ENCODE measurements at places on chromosomes 2 and 18.

- DNase-seq = no peak
These were observed 8.2 kb upstream of the CCDC195 start for GRCh38 chr2:224724331-224724730.

DNA sequence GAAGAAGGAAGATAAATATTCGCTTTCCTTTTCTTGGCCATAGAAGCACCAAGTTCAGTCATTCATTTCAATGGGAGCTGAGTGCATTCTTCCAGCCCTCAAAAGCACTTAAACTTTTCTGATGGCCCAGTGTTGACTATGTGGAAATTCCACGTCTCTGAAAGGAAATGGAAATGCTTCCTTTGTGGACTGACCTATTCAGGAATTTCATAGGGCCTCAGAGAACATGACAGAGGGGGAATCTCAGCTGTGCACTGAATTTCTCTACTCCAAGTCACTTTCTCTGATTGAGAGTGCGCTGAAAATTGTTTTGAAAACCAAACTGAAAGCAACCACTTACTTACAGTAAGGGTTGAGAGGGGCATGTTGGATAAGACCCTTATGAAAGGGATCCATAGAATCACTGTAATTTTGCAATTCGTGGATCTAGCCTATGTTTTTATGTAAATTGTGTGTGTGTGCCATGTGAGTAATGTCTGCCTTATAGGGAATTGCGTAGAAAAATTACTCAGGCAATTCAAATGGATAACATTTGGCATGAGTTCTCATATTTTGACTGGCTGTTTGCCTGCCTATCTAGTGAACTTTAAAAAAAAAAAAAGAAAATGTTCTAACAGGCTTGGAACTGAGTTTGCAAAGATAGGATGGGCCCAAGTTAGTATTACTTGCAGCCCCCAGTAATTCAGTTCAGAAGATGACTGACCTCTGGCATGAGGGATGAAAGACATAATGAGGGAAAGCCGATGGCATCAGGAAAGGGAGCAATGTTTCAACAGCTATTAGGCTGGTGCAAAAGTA lies 437.0 kb downstream of the PTPRM start:
- DNase-seq = no peak

GRCh38 chr18:57527556-57528229 lies 58.8 kb downstream of the FECH start:
- DNase-seq = no peak

DNA sequence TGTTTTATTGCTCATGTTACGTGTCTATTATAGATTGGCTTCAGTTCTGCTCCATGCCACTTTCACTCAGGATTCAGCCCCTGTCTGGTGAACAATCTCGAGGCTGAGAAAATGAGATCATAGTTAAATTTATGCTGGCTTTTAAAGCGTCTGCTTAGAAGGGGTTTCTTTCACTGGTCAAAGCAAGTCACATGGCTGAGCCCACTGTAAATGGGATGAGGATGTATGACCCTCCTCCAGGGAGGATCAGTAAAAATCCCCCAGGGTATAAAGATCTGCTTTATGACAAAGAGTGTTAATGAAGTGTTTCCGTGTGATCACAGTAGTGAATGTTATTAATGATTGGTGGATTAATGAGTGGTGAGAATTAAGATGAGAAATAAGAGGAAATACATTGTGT lies 6.2 kb upstream of the PLCL1 start:
- DNase-seq = no peak

DNA sequence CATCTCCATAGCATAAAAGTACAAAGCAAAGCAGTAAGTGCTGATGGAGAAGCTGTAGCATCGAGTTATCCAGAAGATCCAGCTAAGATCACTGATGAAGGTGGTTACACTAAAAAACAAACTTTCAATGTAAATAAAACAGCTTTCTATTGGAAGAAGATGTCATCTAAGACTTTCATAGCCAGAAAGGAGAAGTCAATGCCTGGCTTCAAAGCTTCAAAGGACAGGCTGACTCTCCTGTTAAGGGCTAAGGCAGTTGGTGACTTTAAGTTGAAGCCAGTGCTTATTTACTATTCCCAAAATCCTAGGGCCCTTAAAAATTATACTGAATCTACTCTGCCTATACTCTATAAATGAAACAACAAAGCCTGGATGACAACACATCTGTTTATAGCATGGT lies 44.0 kb downstream of the METTL8 start:
- no peak for DNase-seq

DNA sequence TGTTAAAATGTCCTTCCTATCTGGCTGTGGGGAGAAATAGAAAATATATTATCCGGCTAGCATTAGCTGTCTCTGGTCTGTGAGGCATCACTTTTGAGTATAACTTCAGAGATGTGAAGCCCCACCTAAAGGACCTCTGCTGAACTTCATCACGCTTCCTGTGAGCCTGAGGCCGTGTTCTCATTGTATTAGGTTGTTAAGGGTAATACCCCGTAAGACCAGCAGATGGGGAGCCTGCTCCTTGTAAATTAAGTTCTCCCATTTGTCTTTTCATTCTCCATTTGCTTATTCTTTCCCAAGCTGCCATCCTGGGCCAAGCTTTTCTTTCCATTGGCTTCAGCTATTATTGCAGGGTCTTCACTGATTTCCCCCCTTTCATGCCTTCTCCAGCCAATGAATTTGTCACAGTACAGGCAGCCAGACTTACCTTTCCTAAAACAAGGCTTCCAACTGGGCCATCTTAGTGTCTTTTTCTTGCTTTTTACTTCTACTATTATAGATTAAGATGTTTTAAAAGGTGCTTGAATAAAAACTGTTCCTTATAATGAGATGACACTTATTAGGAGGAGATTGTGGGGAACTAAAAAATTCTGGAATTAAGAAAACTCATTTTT lies 12.4 kb downstream of the NIF3L1 start:
- peak; percentile 86 for DNase-seq

All from NCI-H1105 treated with DMSO at 0.1 percent for 48 hours (cell line).